LHCN-M2 (cell line): ENCODE measurements at places on chromosomes 4 and X.
A peak's percentile ranks its signal among the peaks of the same experiment; 100 is the strongest.

DNA sequence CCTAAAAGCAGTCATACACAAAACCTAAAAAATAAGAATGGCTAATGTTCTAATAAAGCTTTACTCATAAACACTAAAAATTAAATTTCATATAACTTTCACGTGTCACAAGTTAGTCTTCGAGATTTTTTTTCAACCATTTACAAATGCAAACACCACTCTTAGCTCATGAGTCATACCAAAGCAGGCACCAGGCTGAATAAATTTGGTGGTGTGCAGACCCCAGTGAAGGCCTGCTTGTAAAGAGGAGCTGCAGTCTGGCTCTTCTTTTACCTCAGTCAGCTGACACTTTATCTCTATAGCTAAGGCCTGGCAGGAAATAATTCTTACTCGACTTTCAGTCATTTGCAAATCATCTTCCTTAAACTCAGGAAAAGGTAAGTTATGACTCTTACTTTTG, 37.4 kb downstream of the CLOCK start:
- DNase-seq, result peak; percentile 2

DNA sequence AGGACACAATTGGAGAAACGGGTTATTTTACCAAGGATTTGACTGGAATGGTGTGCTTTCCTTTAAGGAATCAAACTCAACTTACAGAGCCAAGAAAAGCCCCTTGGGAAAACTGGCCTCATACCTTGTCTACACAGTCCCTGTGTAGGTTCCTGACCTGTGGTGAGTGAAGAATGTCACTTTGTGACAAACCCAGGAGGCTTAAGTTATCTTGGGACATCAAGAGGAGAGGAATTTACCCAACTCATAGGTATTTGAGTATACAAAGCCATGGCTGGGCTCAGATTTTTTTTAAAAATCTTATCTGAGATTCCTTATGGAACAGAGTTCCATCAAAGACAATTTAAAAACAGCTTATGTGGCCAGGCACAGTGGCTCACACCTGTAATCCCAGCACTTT, 112.1 kb downstream of the EIF4E start:
- DNase-seq, result no peak

GRCh38 chrX:133495464-133496391, 80.4 kb upstream of the GPC4 start:
- DNase-seq, result no peak

DNA sequence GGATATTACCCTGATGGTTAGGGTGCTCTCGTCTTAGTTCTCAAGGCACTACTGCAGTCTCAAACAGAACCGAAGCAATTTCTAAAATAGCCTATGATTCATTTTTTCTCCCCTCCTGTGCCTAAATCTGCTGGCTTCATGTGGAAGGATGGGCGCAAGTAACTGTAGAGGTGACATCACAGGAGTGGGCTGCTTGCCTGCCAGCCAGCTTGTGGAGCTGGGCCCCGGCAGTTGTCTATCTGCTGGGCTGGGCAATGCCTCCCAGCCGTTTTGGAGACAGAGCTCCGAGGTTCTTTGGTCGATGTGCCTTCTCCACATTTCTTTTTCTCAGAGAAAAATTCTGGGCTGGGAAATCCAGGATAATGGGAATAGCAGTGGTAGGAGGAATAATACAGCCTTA, 34.3 kb upstream of the CITED1 start:
- no peak for DNase-seq

GRCh38 chrX:44973420-44973932, 100.5 kb downstream of the KDM6A start:
- DNase-seq, result no peak

DNA sequence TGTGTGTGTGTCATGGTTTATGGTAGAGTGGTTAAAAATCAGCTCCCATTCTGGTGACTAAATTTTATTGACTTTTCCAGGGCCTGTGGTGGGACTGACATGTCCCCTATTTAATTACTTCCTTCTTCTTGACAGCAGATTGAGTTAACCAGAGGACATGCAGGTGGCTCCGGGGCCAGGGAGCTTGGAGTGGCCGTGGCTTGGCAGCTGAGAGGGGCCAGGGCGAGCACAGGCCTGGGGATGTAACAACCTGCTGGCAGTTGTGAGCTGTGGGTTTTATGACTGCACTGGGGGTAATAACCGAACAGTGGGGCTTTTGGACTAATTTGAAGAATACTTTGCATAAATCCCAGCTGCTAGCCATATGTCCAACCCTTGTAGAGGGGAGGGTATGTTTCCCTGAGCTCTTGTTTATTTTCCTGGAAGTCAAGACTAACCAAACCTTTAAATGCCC, 186.0 kb downstream of the MID1IP1 start:
- no peak for DNase-seq

DNA sequence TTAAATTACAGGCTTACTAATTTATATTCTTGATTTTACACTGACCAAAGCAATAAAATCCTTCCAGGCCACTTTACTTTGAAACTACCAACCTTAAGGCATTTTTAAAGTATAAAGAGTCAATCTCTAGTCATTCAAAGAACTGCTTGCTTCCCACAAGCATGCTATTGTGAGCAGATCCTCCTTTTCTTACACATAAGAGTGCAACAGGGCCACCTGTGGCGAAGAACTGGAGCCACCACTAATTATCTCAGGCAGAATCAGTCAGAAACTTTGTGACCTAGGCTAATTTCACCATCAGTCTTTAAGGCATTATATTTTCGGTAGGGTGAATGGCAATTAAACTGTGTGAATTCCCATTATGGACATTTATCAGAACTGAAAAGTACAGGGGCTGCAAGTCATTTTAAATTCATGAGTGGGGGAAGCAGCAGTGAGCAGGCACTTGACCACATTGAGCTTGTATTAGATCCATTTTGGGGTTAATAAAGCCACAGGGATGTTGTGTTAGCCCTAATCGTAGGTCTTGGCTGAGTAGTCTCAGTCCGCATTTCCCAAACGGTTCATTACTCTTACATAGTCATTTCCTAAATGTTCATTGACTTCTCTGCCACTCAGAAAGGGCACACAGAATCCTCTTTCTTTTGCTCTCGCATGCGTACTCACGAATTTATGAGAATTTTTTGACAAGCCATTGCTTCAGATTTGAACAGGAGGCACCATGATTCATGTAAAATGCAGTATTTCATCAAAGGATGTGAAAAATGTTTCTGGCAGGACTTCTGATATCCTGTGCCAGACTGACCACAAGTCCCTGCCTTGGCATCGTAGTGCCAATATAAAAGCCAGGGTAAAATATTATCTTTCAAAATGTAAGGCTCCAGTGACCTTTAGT, 39.8 kb downstream of the NPY2R start:
- no peak for DNase-seq

GRCh38 chr4:152348670-152349069, 187.2 kb downstream of the FBXW7 start:
- DNase-seq, result peak; percentile 20

DNA sequence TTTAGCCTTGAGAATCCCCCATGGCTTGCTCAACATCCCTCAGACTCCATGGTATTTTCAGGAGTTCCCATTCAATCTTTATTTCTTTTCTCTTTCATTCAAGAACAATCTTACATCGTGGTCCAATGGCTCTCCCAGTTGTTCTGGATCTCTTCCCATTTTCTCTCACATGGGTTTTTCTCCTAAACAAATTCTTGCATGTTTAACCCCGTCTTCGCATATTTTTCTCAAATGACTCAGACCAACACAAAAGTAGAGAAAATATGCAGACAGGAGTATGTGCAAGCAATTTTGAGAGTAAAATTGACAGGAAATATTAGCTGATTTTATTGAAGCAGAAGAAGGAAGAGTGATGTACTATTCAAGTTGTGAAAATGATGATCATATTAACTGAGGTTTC, 396.4 kb upstream of the TRAM1L1 start:
- peak; percentile 59 for DNase-seq

DNA sequence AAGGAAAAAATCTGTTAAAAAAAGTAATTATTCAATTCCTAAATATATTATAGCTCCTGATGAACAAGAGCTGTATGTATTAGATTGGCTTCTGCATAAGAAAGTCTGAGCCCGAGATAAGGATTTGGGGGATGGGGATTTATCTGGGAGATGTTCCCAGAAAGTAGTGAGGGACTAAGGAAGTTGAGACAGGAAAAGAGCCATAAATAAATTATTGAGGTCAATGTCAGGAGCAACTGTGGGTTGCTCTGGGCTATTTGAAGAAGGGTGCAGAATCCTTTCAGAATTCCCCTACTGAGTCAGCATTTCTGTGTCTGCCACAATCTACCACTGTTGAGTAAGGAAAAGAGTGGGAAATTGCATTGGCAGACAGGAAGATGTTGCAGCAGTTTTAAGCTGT, 3.1 kb upstream of the TDO2 start:
- DNase-seq, result peak; percentile 48

GRCh38 chr4:90181644-90182043, 54.5 kb downstream of the CCSER1 start:
- no peak for DNase-seq

DNA sequence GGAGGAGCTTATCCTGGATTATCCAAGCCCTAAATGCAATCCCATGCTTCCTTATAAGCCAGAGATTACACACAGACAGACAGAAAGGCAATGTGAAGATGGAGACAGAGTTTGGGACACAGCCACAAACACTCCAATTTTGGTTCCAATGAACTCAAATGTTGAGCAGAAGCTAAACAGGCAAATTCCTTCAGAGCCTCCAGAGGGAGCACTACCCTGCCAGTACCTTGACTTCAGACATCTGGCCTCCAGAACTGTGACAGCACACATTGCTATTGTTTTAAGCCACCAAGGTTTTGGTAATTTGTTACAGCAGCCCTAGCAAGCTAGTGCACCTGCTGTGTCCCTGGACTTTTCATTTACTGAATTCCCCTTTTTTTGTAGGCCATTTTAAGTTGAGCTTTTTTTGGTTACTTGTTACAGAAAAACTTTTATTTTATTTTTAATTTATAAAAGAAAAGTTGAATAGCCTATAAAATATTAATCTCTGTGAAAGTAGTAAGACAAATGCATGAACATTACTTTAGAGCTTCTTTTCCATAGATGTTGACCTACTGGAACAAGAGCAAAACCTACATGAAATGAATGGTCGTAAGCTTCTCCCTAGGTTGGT, 33.4 kb upstream of the SRD5A3 start:
- DNase-seq, result peak; percentile 55

- DNase-seq, result no peak
Observed at GRCh38 chrX:95733426-95733825, 951.2 kb upstream of the DIAPH2 start.

DNA sequence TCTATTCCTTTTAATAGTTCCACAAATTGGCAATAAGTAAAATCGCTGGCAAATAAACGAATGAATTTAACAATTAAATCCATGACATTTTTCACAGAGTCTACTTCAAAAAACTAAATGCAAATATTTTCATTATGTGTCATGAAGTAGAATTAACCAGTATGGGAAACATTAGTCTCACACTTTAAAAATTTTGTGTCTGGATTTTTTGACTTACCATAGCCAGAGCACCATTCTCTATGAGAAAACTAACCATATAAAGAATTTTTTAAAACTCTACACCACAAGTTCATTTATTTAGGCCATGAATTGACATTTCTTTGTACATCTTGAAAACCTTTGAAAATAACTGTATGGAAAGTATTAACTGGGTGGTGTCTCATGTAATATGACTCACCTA, 41.2 kb downstream of the PRDM5 start:
- DNase-seq, result no peak

DNA sequence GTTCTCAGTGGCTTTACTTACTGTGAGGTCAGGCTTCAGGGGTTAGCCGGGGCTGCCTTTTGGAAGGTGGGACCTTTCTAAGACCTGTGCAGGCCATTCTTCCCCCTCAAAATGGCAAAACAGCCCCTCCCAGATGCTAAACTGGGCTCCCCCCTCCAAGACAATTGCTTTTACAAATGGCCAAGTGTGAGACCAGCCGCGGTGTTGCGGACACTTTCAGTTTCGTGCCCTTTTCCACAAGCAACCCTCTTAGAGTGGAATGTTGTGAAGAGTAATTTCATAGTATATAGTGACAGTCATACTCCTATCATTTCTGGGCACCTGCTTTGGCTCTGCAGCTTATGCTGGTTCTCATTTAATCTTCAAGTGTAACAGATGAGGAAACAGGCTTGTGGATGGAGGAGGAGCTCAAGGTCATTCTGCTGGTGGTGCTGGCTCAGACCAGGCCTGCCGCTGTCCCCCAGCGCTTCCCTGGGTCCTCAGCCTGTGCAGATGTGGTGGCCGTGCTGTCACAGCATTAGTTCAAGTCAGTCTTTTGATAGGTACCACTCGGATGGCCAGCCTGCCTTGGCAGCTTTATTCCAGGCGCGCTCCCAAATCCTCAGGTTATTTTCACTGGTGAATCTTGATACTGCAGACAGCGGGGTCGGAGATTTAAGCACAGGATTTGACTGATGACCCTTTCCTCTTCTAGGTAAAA, 55.0 kb upstream of the TADA2B start:
- no peak for DNase-seq

- DNase-seq, result no peak
Observed at GRCh38 chr4:108519911-108520601, 100.3 kb upstream of the RPL34 start.

GRCh38 chrX:119622356-119623232, 16.4 kb upstream of the NKRF start:
- peak; percentile 87 for DNase-seq

DNA sequence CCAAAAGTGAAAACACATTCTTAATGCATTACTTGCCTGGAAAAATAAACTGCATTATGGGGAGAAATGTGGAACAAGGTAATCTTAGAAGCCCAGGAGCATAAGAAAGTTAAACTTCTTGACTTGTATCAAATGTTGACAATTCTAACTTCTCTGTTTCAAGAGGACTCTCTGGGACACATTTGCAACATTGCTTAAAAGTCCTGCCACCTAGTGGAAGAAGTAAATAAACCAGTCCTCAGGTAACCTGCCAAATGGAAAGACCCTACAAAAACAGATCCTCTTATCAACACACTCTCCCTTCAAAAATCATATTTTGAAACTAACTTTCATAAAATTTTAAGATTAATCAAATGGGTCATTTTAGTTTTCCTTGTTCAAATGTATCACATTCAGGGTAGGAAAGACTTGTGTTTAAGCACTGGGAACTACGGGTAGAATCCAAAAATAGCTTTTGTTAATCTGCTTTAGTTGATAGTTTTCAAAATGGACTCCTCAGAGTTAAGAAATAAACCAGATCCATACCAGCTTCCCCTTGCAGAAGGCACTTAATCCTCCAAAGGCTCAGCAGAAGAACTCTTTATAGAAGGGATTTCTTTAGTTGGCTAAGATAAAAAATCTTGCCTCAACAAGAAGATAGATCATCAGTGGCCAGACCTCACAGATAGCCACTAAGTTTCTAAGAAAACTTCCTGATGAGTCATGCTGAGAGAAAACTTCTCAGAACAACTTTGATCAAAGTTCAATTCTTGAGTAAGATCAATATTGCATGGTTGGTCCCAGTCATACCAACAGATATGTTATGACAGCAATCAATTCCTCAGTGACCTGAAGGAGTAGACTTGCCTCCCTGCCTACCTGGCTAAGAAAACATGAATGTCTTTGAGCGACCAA, 141.7 kb downstream of the HHIP start:
- DNase-seq, result peak; percentile 44

- DNase-seq, result no peak
Observed at GRCh38 chrX:134457708-134458107, 2.3 kb upstream of the HPRT1 start.

DNA sequence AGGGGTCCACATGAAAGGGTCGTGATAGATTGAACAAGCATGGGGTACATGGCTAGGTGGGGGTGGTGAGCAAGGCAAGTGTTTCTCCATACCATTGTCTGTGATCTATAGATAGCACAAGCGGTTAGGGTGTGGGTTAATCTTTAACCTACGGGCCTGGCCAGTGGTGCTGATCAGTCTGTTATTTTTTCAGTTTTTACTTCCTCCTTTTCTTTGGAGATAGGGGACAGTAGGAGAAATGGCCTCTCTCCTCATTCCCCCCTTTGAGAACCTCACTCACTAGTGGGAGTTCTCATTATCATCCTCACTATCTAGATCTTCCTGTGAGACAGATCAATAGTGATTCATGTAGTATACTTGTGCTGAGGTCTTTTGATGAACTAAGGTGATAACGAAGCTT, 16.2 kb upstream of the GPKOW start:
- no peak for DNase-seq
